ENCODE measurements at places on chromosomes 3 and 15. TPM values are rescaled to one million over a fixed set of nuclear protein-coding genes. Genes with fewer than 3 reads are reported as not detected.

GRCh38 chr3:129560911-129561594 lies 18.1 kb downstream of the H1-8 start:
- DNase-seq: no peak

- DNase-seq: no peak
These were observed 573.3 kb downstream of the EPHB1 start for GRCh38 chr3:135368316-135368715.

DNA sequence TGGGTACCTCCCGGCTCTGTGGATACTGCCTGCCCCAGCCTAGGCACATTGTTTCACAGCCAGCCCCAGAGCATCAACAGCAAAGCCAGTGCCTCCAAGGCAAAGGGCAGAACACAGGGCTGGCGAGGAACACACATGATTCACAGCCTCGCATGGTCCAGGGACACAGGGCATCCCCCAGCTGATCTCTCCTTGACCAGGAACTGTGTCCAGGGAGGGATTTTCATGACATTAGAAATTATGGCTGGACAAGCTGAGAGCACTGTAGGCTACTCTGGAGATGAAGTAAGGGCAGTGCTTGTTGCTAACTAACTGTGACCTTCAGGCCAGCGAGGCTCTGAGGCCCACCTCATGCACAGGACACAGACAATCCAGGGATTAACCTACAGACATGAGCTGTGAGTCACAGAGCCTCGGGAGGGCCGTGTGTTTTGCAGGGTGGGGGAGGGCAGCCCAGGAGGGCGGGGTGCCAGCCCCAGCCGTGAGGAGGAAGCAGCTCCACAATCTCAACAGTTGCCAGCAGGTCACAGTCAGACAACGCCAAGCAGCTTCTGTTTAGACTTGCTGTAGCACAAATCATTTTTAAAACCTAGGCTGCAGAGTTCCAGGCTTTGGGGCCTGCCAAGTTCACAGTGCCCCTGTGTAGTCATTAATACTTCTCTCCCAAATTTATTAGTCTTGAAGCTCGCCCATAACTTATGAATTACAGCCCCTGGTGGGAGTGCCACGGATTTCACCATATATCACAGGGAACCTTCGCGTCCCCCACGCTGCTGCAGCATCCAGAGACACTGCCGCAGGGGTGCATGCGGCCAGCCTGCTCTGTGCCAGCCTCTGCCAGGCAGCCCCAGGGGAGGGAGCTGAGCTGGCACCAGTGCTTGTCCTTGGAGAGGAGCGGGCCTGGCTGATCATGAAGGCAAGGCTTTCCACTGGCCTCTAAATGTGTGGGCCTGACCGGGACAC lies 114.7 kb downstream of the ETFA start:
- DNase-seq: no peak

DNA sequence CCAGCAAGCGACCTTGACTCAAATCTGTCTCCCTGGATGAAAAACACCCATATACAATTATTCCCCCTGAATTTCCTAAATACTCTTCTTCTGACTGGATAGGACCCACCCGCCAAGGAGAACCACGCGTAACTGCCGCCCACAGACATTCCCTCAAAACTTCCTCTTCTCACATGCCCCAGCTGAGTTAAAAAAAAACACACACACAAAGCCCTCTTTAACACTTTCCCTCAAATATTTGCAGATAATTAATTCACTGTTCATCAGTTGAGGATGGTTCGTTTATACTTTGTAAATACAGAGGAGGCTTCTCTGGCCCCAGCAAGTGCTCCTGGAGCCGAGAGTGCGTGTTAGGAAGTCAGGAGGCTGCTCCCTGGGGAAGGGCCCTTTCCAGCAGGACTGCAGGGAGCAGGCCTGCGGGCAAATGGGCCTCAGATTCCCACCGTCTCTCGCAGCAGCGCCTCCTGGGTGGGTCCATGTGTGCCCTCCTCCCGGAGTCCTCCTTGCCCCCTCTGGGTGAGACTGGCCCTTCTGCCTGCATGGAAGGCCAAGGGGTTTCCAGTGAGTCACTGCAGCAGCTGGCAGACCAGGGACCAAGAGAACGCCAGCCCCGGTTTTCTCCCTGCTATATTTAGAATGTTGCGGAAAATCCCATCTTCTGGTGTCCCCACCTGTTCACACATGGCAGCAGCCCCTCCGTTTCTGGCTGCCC lies 46.8 kb downstream of the MGLL start:
- no peak for DNase-seq

DNA sequence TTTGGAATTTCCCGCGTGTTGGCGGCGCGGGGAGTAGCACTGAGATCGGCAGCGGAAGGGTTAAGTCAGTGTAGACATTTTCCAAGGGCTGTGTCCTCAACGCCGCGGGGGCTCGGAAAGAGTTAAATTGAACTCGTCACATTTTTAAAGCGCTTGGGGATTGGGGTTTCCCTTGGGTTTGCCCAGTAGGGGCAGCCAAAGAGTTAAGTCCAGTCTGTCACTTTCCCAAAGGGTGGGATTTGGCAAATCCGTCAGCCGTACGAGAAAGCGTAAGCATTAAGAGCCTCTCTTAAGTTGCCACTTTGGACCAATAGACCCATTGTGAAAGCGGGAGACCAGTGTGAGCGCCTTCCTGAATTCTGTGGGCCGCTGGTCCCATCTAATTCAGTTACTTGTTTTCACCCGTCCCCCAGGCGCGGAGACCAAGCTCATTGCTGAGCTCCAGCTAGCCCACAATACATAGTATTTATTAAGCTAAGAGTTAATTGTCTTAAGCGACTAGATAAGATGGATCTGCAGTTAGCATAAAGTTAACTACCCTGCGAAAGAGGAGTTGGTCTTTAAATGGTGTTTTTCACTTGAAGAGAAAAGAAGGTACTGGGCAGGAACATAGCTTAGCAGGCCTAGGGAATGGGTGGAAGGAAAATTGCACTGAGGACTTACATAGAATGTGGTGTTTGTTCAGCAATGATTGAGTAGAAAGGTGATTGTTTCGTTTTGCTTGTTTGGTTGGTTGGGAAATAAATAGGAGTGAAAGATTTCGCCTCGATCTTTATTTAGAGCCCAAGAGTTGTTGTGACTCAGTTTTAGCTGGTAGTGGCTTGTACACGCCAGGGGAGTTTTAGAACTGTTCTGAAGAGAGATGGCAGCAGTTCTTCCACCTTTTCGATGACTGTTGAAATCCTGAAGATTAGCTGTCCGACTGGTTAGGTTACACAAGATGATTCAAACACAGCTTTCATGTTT lies 932 bp downstream of the ARL8B start:
- no peak for DNase-seq

DNA sequence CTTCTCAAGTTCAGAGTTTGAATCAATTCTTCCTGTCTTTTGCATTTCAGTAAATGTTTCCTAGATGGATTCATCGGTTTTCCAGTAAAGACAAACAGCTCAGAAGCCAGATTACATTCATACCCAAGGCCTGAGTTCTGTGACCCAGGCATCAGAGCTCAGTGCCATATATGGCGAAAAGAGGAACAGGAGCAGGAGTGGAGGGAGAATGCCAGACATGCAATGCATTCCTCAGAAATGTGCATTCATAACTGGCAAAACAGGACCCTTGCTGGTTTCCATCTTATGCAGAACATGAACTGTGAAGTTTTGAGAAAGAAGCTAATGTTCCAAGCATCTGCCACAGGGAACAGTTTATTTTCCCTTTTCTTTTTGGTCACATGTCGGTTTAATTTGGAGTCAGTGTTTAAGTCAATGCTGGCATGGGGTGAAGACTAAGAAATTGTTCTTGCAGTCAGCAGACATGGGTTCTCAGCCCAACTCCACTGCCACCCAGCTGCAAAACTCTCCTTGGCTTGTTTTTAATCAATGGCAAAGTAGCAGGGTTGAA lies 116.5 kb downstream of the LPP start:
- no peak for DNase-seq

- DNase-seq: no peak
These were observed 189.8 kb upstream of the ATP11B start for GRCh38 chr3:182603501-182603900.

DNA sequence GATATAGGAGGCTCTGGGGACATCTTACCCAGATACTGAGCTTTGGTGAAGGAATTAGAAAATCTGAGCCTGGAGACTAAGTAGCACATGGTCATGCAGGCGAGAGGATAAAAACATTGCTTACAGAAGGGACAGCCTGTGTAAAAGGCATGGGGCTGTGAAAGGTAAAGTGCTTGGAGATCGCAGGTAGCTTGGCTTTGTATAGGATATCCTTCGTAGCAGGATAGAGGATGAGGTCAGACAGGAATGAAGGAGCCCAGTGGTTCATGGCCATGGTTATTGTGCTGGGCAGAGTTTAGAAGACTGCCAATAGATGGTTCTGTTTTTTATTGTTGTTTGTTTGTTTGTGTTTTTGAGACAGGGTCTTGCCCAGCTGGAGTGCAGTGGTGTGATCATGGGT lies 82.5 kb downstream of the SLMAP start:
- DNase-seq: no peak

- no peak for DNase-seq
These were observed 34.2 kb downstream of the BCL2L10 start for GRCh38 chr15:52078197-52078875.

- no peak for DNase-seq
These were observed 1035.2 kb downstream of the MCTP2 start for GRCh38 chr15:95266451-95267061.

- no peak for DNase-seq
These were observed 2.8 kb downstream of the RPS17 start for GRCh38 chr15:82537351-82537908.

GRCh38 chr3:128761392-128761791 lies 35.4 kb downstream of the RAB7A start:
- no peak for DNase-seq

DNA sequence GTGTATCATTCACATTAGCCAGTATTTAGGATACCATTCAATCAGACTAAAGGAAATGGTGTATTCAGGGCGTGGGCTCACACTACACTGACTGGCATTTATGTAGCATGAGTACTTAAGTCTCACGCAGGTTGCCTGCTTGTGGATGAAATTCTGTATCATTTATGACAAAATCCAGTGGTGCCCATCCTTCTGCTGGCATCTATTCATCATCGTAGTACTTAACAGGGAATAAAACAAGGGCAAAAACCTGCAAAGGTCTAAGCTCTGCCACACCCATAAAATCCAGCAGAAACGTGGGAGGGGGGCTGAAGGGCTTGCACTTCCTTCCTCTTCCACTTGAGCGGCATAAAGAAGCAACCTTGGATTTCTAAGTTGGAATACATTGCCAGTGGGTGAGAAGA lies 2.7 kb downstream of the GAP43 start:
- DNase-seq: no peak

- DNase-seq: no peak
These were observed 407.8 kb downstream of the SHQ1 start for GRCh38 chr3:72440491-72440890.

DNA sequence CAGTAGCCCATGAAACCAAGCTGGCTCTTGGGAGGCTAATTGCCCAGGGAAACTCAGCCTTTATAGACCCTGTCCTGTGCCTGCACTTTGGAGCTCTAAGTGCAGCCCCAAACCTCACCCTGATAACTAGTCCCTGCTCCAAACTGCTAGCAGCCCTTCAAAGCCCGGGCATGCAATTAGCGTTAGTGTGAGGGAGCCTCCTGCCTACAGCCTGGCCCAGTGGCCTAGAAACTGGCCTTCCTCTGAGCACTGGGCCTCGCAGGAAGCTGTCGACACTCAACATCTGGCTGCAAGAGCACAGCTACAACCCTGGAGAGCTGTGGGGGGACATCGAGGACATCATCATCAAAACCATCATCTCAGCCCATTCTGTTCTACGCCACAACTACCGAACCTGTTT lies 7.7 kb upstream of the NGRN start:
- DNase-seq: no peak

DNA sequence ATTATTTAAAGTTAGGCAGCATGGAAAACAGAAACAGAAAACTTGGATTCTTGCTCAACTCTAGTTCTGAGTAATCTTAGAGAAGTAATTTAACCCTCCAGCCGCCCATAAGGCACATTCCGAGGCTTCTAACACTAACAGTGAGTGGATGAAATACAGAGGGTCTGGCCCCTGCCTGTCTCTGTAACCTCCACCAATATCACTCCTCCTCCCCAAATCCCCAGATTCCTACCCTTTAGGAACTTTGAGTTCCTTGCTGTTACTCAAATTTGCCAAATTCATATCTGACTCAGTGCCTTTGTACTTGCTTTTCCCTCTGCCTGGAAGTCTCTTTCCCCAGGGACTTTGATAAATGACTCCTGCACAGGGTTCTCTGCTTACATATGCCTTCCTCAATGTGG lies 112.5 kb upstream of the TGFBR2 start:
- DNase-seq: no peak

DNA sequence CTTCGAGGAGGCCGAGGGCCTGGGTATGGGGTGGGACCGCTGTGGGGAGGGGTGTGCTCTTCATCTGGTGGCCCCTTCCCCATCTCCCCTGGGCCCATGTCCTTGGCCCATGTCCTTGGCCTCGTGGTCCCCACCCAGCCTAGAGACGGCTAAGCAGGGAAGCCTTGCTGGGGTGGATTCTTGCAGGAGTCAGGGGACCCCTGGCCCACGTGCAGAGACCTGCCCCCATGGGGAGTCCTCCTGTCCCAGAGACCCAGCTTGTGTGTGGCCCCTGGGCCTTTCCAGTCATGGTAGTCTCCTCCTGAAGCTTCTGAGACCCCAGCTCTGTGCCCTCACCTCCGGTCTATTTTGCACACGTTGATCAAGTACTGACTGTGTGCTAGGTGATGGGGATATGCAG lies 97.4 kb downstream of the TBC1D2B start:
- peak; percentile 43 for DNase-seq

DNA sequence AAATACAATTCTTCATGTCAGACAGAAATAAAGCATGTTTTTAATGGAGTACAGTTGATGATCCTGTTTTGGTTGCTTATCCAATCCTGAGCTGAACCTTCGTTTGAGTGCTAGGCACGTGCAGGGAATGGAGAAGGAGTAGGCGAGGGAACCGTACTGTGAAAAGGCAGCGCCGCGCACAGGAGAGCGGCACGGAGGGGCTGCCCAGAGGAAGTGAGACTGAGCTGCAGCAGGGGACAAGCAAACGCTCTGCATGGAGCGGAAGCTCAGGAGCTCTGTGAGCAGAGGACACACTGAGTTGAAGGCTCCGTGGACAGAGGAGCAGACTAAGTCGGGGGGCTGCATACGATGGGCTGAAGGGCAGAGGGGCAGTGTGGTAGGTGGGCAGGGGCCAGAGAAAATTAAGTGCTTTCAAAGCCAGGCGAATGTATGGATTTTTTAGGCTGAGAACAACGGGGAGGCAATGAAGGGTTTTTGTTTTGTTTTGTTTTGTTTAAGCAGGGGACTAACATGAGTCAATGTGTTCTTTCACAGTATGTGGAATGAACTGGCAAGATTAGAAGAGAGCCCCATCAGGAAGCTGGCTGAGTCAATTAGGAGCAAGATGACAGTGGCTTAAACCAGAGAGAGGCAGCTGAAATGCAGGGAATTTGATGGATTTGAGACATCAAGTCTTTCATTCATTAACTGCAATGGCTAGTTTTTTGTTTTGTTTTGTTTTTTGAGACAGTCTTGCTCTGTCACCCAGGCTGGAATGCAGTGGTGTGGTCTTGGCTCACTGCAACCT lies 23.8 kb upstream of the TM2D3 start:
- no peak for DNase-seq

- no peak for DNase-seq
These were observed 1271.6 kb downstream of the NSUN3 start for GRCh38 chr3:95334461-95334860.

The FBXO40 gene
- total RNA-seq: not detected

The FOXB1 gene
- 0.60 TPM for total RNA-seq

The POTEB3 gene
- total RNA-seq: not detected

The DCLK3 gene
- 0.10 TPM for total RNA-seq

The RTP3 gene
- not detected for total RNA-seq

The KNL1 gene
- 7.6 TPM for total RNA-seq

The WDR93 gene
- 1.5 TPM for total RNA-seq

The TRPM1 gene
- total RNA-seq: not detected

The GRIP2 gene
- total RNA-seq: 2.7 TPM

The SRGAP3 gene
- 41.7 TPM for total RNA-seq

The CCR3 gene
- 0.14 TPM for total RNA-seq

The MLH1 gene
- 41.0 TPM for total RNA-seq

Data from type B pancreatic cell (in vitro differentiated cells).